Femur (tissue), 1 donor: ENCODE measurements at places on chromosomes 6 and 20.

- DNase-seq, result peak; percentile 53
These were observed 234.6 kb downstream of the ANKRD60 start for GRCh38 chr20:57993716-57994431.

DNA sequence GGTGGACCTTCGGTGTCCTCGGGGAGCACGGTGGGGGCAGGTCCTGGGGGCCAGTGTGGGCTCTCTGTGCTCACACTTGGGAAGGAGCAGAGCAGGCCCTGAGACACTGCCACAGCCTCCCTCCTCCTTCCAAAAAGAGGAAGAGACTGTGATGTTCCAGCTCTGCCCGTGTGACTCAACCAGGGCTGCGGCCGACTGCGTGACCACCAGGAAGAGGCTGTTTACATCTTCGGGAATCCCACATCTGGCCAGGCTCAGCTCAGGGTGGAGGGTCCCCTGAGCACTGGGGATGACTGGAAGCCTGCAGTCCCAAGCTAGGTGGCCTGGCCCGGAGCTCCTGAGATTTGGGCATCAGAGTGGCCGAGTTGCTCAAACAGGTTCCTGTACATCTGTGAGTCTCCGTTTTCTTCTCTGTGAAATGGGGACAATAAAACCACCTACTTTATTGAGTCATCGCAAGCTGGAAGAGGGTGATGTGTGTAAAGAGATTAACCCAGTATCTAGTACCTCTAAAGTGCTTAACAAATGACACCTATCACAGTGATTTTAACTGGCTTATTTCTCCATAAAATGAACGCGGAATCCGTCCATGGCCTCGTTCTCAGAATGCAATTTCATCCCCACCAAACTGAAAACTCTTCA, 242.1 kb downstream of the DLL1 start:
- DNase-seq, result no peak

GRCh38 chr20:62065674-62066338, at the start of gene TAF4:
TSS of gene TAF4 (minus strand) at chr20:62065881. CDS start at chr20:62065810, 71 bp downstream.
- peak; percentile 88 for DNase-seq

DNA sequence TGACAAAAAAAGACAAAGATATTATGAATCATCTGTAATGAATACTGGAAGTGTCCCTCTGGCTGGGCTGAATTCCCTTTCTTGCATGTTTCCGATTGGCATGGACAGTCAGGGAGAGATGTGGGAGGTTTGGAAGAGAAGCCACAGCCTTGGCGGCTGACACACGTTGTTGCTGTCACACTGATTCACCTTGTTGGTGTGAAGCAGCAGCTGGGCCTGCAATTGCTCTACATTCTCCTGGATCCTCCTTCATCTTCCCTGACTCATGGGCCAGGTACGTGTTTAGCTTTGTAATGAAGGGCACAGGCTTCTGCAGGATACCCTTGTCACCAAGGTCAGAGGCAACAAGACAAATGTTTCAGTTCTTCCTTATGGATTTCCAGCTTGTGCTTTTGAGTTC, 13.4 kb upstream of the SMIM8 start:
- DNase-seq, result no peak

GRCh38 chr20:48668451-48668946, 159.3 kb downstream of the PREX1 start:
- DNase-seq, result peak; percentile 88

- no peak for DNase-seq
These were observed 76.7 kb downstream of the PREX1 start for GRCh38 chr20:48750941-48751635.

- no peak for DNase-seq
These were observed 2.1 kb downstream of the SLC35B2 start for GRCh38 chr6:44255105-44255808.

GRCh38 chr6:30749554-30750378, 5.4 kb upstream of the IER3 start:
- no peak for DNase-seq

DNA sequence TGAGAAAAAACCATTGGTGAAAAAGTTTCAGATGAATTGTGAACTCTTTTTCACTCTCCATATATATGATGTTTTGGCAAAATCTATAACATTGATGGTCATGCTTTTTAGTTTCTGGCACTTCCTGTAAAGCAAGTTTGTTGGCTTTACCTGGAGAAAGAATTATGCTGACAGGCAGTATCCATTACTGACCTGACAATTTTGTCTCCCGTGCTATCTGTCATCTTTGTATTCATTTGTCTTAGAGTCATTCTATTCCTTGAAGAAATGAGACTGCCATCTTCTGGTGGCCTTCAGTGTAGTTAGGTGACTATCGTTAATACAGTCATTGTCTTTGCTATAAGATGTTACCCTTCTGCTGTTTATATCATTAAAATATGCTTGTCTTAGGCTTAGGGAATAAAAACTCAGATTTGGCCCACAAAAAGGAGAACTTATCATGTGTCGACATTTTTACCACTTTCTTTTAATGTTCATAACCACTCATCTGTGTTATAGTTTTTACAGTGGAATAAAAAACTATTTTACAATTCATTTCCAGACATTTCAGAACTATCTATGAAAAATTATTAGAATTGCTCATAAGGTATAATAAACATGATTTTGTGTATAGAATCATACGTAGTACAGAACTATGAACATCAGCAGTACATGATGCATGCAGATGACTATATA, 707.0 kb downstream of the EPM2A start:
- no peak for DNase-seq

- no peak for DNase-seq
These were observed 507.7 kb downstream of the PREX1 start for GRCh38 chr20:48319943-48320584.

DNA sequence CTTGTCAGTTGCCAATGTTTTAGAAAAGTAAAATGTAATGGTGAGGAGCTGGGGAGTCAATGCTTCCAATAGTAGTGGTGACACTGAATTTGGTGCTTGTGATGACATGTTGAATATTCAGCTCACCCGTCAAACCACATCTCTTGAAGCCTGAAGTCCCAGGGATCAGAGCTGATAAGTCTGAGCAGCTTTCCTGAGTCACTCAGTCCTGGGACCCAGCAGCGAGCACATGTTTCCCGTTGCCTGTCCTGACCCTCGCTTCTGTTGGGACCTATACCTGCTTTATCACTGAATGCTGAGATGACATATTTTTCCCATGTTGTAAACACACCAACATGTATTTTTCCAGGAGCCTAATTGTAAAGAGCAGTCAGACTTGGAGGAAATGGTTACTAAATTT, 693.6 kb downstream of the QKI start:
- no peak for DNase-seq

DNA sequence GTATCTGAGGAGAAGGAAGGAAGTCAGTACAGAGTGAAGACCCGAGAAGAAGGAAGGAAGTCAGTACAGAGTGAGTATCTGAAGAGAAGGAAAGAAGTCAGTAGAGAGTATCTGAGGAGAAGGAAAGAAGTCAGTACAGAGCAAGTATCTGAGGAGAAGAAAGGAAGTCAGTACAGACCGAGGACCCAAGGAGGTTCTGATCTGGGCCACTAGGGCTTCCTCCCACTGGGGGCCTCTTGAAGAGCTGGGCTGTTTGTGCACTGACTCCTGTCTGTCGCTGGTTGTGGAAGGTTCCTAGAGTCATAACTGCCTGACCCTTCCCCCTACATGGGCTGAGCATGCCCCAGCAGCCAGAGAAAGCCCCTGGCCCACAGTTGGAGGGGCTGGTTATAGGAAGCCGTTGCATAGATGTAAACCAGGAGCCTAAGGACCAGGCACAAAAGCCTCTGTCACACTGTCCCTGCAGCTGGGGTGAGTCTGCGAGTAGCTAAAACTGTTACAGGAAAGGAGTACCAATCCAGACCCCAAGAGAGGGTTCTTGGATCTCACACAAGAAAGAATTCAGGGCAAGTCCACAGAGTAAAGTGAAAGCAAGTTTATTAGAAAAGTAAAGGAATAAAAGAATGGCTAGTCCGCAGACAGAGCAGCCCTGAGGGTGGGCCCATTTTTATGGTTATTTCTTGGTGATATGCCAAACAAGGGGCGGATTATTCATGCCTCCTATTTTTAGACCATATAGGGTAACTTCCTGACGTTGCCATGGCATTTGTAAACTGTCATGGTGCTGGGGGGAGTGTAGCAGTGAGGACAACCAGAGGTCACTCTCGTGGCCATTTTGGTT, 395.9 kb downstream of the PREX1 start:
- no peak for DNase-seq

DNA sequence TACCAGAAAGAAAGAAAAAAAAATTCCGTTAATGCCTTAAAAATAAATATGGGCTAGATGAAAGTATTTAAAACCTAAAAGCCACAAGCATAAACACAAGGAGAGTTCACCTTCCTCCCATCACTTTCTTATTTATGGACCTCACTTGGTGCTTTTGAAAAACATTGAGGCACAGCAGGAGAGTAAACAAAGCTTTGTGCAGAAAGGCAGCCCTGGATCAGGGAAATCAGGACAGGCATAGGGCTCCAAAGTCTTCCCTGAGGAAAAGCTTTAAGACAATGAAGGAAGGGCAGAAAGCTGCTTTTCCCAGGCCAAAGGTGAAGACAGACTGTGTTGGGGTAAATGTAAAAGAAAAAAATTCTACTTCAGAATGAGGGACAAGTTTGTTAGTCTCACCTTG, 207.9 kb downstream of the CLVS2 start:
- no peak for DNase-seq
